Endothelial cell of coronary artery (primary cell): ENCODE measurements at places on chromosomes 1 and 21. TPM values are rescaled to one million over a fixed set of nuclear protein-coding genes. Genes with fewer than 3 reads are reported as not detected.

The DPT gene
- total RNA-seq: not detected in 2 replicates

The NCF2 gene
- 0.09 TPM in 1 of 2 replicates, not detected in the other for total RNA-seq

The BEND5 gene
- total RNA-seq: not detected in 2 replicates

The HAO2 gene
- total RNA-seq: not detected in 2 replicates

The TPTE gene
- not detected in 2 replicates for total RNA-seq

The AP4B1 gene
- 20.7 and 22.7 TPM in 2 replicates for total RNA-seq

The CAPN8 gene
- total RNA-seq: not detected in 2 replicates

The TTLL7 gene
- total RNA-seq: 2.8 and 6.0 TPM in 2 replicates

The FUCA1 gene
- 6.6 and 8.2 TPM in 2 replicates for total RNA-seq

The CYP4A11 gene
- total RNA-seq: not detected in 2 replicates

The SLFNL1 gene
- total RNA-seq: 0.18 and 0.28 TPM in 2 replicates

The RHOU gene
- 0.27 and 0.94 TPM in 2 replicates for total RNA-seq

The VWA1 gene
- 4.4 and 11.1 TPM in 2 replicates for total RNA-seq

The KPNA6 gene
- total RNA-seq: 28.3 and 32.8 TPM in 2 replicates
